ENCODE measurements at places on chromosomes 7 and 10.

DNA sequence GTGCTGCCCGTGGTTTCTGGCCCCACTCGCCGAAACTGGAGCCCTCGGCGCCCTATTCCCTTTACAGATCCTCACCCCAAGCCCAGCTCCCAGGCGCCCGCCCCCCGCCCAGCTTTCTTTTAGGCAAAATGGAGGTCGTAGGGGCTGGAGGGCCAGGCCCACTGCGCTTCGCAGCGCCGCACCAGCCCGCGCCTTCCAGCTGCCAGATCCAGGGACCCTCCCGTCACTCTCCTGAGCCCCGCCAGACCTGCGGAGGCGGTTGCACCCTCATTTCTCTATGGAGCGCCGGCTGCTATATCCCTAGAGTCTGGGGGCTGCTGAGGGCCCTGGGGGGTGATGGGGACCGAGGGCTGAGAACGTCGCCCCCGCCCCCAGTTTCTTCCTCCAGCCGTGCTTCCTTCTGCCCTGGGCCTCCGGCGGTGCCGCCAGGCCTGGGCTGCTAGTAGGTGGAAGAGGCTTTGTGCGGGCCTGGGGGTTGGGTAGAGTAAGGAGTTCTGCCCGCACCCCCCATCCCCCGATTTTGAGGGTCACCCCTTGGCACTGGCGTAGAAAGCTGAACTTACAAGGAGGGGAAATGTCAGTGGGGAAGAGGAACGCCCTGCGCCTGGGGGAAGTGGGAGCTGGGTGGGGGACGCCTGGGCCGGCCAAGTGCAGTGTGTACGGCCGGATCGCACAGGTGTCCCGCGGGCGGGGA, 1.0 kb downstream of the GNB2 start:
- peak; percentile 15 for DNase-seq

DNA sequence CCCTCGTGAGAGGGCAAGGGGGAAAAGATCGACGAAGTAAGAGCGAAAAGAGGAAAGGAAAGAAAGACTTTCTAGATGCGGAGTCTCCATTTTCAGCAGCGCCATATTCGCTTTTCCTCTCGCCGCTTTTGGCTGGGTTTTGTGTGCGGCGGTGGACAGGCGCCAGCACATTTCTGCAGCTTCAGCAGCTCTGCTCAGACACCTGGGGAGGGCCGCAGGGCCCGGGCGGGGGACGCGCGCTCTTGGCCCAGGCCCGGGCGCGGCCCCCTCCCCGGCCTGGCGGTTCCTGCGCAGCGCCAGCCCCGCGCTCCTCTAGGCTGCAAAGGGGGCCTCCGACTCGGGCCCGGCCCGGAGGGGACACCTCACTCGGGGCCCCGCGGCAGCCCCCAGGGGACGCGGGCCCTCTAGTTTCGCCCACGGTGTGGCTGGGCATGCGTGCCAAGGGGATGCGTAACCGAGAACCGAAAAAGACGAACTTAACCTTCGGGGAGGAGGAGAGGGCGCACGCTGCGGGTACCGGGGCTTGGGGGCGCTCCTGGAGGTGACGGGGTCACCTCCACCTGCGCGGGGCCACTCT, 34.5 kb upstream of the EBLN1 start:
- DNase-seq: peak; percentile 35

- DNase-seq: no peak
Observed at GRCh38 chr7:75644589-75644988, 94.2 kb downstream of the HIP1 start.

- DNase-seq: peak; percentile 40
Observed at GRCh38 chr10:71727738-71728737, 8.5 kb upstream of the C10orf105 start.

DNA sequence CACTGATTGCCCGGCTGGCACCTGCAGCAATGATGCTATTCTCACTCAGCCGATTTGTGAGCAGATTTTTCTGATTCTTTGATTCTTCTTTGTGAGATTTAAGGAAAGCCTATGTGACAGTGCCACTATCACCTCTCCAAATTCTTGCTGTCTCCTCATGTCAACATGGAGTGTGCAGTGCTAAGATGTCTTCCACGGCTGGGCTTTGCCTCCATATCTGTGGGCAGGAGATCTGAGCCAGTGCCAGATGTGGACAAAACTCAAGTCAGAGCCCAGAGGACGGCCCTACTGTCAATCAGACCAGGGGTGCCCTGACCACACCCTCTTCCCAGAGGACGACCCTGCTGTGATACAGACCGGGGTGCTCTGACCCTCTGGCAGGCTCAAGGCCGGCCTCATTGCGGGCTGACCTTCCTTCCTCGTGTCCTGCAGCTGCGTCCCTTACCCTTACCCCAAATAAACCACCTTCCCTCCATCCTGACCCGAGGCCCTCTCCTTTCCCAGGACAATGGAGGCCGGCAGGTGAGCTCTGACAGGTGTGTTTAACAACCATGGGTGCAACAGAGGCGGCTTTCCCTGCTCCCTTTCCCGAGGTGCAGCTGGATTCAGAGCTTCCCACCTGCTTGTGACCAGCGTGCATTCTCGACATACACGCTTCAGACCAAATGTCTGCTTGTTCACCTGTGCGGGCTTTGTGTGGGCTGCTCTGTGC, 221.4 kb downstream of the ADARB2 start:
- no peak for DNase-seq

DNA sequence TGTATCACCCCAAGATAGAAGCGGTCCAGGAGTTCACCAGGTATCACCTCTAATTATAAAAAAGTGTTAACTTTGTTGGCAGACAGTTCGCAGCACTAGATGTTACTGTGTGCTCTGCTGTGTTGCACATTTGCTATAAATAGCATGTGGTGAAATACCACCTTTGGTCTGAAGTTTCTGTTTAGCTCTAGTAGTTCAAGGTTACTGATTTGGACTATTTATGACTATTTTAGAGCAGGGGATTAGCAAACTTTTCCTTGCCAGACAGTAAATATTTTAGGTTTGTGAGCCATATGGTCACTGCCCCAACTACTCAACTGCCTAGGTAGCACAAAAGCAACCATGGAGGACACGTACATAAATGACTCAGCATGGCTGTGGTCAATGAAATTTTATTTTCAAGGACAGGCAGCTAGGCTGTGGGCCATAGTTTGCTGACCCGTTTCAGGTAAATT, 16.5 kb downstream of the DENND10 start:
- DNase-seq: peak; percentile 54

- no peak for DNase-seq
Observed at GRCh38 chr10:76408646-76409045, 977.2 kb downstream of the LRMDA start.

- DNase-seq: no peak
Observed at GRCh38 chr10:42979721-42980467, 97.0 kb upstream of the RET start.

DNA sequence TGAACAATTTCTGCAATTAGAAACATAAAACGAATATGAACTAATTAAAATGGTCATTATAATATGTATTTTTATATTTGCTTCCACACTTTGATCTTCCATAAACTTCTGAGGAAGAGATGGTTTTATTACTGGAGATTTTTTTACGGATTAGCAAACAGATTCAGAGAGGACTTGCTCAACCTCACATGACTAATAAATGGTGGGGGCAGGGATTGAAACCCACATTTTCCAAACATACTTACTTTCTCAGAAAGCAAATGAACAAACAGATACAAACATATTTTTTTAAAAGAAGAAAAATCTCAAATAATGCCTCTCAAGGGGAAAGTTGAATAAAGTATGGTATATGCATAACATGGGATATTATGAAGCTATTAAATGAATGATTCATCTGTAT, 18.3 kb downstream of the ANKMY2 start:
- peak; percentile 61 for DNase-seq

DNA sequence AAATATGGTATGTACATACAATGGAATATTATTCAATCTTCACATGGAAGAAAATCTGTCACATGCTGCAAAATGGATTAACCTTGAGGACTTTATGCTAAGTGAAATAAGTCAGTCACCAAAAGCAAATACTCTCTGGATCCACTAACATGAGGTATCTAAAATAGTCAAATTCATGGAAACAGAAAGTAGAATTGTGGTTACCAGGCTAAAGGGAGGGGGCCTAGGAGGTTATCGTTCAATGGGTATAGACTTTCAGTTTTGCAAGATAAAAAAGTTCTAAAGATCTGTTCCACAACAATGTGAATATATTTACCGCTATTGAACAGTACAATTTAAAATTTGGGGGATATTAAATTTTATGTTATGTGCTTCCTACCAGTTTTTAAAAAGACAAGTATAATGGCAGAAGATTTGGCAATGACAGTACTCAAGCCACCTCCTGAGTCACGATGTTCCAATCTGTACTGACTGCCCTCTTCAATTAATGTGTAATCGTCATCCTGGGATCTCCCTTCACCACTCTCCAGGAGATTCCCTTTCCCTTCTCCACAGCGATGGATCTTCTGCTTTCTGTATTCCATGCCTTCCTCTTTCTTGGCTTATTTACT, 32.3 kb upstream of the IL6 start:
- peak; percentile 31 for DNase-seq

DNA sequence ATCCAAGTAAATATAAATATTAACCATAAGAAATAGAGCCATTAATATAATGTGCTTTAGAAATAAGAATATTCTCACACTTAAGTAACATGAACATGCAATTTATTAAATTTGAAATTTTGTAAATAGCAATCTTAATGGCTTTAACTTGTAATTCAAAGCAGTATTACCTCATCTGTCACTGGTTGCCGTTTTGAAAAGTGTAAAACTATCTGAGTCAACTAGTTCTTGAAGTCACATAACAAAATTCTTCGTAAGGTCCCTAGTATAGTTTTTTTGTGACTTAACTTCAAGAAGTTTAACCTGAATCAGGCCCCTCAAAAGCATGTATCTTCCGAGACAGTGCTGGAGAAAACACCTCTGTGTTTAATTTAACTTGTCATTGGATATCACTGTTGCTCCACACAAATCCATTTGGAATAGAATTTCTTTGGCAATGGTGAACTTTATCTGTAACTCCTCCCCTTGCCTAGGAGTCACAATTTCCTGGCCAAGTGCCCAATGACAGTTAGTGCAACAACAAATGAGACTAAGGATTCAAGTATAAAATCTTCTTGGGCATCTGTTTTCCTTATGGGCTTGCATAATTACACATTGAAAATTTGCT, 47.1 kb downstream of the NT5C2 start:
- DNase-seq: peak; percentile 88

- DNase-seq: no peak
Observed at GRCh38 chr10:95267251-95267650, 23.6 kb downstream of the PDLIM1 start.

DNA sequence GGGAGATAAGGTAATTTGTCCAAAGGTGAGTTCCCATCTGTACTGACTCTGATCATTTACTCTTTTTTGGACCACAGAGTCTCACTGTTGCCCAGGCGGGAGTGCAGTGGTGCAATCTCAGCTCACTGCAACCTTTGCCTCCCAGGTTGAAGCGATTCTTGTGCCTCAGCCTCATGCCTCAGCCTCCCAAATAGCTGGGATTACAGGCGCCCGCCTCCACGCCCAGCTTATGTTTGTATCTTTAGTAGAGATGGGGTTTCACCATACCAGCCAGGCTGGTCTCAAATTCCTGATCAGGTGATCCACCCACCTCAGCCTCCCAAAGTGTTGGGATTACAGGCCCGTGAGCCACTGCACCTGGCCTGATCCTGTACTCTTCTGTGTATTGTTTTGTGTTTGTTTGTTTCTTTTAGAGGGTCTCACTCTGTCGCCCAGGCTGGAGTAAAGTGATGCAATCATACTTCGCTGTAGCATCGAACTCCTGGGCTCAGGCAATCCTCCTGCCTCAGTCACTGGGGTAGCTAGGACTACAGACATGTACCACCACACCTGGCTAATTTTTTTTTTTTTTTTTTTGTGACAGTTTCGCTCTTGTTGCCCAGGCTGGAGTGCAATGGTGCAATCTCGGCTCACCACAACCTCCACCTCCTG, 2.4 kb downstream of the NOLC1 start:
- no peak for DNase-seq

- no peak for DNase-seq
Observed at GRCh38 chr10:79547973-79548372, 12.2 kb downstream of the SFTPA2 start.

DNA sequence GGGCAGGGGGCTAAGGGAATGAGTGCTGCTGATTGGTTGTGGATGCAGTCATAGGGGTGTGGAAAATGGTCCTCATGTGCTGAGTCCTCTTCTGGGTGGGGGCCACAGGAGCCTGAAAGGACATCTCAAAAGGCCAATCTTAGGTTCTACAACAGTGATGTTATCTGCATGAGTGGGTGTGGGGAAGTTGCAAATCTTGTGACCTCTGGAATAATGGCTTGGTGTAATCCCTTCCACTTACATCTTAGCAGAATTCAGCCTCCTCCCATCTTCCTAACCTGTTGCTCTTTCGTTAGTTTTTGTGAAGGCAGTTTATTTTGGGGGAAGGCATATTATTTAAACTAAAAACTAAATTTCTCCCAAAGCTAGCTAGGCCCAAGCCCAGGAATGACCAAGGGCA, 42.0 kb upstream of the OIT3 start:
- no peak for DNase-seq

DNA sequence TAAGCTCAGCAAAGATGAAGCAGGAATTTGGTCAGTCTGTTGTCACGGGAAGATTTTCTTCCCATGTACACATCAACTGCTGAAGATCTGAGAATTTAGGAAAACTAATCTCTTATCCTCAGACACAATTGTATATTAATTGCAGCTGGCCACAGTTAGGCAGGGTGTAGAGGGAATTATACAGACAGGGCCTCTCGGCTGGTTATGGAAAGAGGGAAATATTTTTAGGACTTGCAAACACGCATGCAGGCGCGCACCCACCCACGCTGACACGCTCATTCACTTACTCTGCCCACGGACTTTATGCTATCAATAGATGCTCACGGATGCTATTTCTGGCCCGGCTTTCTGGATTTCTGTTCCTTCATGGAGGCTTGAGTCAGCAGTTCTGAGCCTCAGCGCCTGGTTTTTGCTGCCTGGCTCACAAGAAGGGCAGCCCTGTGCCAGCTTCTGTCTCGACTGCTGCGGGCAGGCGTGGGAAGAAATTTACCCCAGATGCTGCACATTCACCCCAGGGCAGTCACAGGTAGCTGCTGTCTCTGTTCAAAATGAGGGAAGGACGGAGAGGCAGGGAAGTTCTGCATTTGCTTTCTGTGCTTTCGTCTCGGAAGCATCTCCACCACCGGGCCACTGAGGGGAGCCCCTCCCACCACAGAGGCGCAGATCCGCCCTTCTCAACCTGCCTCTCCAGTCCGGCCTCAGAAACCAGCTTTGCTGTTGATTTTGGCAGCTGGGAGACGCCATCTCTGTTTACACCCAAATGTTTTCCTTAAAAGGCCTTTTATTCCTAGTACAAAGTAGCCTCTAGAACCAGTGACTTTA, 116.3 kb upstream of the BTBD16 start:
- DNase-seq: peak; percentile 70

DNA sequence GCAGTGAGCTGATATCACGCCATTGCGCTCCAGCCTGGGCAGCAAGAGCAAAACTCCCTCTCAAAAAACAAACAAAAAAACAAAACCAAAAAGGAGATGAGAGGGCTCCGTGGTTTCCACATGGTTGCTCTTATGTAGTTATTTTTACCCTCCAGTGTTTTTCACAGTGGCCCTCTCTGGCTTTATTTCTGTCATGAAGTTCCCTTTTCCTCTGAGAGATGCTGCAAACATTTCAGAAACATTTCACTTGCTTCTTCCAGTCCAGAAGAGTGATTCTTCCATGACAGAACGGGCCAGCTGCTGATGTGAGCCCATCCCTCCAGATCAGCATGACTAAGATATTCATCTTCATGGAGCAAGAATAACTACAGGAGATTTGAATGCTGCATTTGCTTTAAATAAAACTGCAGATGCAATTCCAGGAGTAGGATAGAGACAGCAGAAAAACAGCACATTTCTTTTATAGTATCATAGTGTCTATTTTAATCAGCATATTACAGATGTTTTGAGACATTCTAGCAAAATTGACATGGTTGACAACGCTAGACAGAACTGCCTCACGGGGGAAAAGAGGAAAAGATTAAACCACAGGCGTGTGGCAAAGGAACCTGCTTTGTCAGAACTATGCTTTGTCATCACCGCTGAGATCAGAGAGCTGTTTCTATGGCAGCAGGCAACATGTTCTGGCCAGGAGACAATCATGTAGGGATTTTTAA, 40.3 kb downstream of the NRCAM start:
- peak; percentile 5 for DNase-seq

Data from EH (cell line).